Right lung (tissue), 10 donors: ENCODE measurements at places on chromosomes 11 and 22. TPM values are rescaled to one million over a fixed set of nuclear protein-coding genes. Genes with fewer than 3 reads are reported as not detected.

KCNK4 gene
- polyA plus RNA-seq, result not detected

GRCh38 chr22:41998361-41999261 lies at the start of gene WBP2NL:
TSS of gene WBP2NL (plus strand) at chr22:41998788. CDS start at chr22:41998819, 31 bp downstream.
- peak; percentile 71 for DNase-seq

MYEOV gene
- 0.36 TPM for polyA plus RNA-seq

- DNase-seq, result no peak
These were observed 29.4 kb downstream of the SHISA8 start for GRCh38 chr22:41885516-41885915.

SLC22A25 gene
- polyA plus RNA-seq, result 0.05 TPM

DNA sequence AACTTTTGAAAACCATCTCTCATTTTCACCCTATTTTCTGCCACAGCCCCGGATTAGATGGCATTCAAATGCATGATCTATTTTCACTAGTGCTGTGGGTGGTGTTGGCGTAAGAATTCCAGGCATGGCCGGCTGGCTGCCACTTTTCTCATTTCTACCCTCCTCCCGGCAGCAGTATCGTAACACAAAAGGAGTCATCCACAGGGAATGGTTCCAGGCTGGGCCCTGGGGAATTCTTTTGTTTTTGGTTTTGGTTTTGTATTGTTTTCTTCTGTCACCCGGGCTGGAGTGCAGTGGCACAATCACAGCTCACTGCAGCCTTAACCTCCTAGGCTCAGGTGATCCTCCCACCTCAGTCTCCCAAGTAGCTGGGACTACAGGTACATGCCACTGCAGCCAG lies 13.8 kb downstream of the JAML start:
- DNase-seq, result no peak

GRCh38 chr11:115506954-115507675 lies 2.9 kb upstream of the CADM1 start:
- peak; percentile 35 for DNase-seq

- DNase-seq, result no peak
These were observed 181.0 kb downstream of the INSC start for GRCh38 chr11:15295695-15296094.

DLG2 gene
- polyA plus RNA-seq, result 7.8 TPM

- no peak for DNase-seq
These were observed 21.7 kb downstream of the CAVIN3 start for GRCh38 chr11:6298605-6299004.

GRCh38 chr11:112583261-112583893 lies 322.7 kb upstream of the PLET1 start:
- no peak for DNase-seq

- DNase-seq, result no peak
These were observed 33.4 kb downstream of the PGR start for GRCh38 chr11:101096036-101096704.

KCNQ1 gene
- 8.5 TPM for polyA plus RNA-seq

GRCh38 chr11:45644981-45645889 lies 20.2 kb downstream of the CHST1 start:
- no peak for DNase-seq

DNA sequence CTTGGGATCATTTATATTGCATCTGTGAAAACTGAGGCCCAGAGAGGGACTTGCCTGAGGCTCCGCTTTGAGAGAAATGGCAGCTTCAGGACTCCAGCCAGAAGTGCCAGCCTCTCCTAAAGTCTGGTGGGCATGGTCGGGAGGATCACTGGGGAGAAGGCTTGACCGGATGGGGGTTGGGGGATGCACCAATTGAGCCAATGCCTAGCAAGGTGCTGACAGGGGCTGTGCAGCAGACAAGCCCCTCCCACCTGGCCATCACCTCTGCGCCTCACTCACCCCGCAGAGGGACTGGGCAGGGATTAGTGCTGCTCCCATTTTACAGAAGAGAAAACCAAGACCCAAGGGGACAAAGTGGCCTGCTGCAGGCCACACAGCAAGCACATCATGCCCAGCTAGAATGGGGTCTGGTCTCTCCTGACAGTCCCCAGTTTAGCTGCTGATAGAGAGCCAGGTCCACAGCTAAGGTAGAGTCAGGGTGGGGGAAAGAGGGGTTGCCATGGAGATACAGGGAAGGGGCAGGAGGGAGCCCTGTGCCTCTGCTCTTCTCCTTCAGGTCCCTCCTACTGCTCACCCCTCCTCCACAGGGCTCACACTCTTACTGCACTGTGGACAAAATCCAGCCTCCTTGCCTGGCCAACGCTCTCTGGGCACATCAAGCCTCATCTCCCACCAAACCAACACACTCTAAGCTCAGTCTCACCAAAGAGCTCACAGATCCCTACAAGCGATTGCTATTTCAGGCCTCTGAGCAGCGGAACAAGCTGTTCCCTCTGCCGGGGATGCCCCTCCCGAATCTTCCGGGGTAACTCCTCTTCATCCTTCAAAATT lies 29.5 kb downstream of the TEF start:
- DNase-seq, result no peak

FUT4 gene
- 8.1 TPM for polyA plus RNA-seq

- DNase-seq, result no peak
These were observed 7.3 kb upstream of the PES1 start for GRCh38 chr22:30598986-30599385.

DNA sequence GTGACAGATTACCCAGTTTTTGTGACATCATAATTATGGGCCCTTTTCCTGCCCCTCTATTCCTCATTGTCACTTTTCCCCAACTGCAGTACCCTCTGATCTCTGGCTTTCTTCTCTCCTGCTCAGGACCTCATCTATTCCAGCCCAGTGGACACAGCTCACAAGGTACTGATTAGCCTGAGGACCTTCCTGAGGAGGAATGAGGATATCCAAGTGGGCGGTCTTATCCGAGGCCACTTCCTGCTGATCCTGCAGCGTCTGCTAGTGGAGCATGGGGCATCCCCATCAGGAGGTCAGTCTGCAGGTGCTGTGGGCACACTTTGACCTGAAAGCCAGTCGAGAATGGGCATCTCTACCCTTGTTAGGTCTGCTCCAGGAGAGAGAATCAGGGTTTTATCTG lies 24.5 kb upstream of the CCDC134 start:
- DNase-seq, result no peak

LRRC75B gene
- 30.1 TPM for polyA plus RNA-seq

DNA sequence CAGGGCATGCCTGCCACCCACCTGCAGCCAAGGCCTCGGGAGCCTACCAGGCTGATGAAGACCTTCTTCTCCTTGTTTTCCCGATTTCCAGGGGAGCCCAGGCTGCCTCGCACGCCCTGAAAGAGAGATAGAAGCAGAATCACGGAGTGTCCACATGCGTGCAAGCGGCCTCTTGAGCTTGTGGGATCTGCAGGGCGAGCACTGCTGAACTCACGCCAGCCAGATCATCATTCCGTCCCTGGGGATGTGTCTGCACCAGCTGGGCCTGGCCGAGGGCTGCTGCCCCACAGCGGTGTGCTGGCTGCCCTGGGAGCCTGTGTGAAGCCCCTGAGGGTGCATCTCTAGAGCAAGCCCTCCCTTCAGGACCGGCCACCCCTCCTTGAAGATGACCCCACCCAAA lies 17.9 kb downstream of the USH1C start:
- no peak for DNase-seq

WNT11 gene
- 42.2 TPM for polyA plus RNA-seq

DNA sequence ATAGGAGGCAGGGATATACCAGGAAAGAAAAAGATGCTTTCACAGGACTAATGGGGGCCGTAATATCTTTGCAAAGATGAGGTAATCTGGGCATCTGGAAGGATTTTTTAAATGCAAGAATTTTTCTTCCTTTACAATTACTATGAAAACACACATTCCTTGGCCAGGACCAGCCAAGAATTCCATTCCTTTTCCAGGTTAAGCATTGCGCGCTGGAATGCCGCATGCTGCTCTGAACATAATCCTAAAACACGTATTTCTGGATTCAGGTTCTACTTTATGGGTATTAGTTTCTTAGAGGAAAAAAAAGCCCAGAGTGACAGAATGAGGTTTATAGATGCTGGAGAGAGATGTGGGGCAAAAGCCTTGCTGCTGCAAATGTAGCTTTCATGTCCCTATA lies 99.4 kb upstream of the SORL1-AS1 start:
- DNase-seq, result no peak

KLHL35 gene
- polyA plus RNA-seq, result 1.8 TPM

- DNase-seq, result peak; percentile 52
These were observed 42.2 kb upstream of the INCENP start for GRCh38 chr11:62081378-62082291.

- DNase-seq, result no peak
These were observed 44.1 kb upstream of the FSHB start for GRCh38 chr11:30186748-30187147.

- no peak for DNase-seq
These were observed 4.6 kb downstream of the FGF19 start for GRCh38 chr11:69699213-69699612.

DNA sequence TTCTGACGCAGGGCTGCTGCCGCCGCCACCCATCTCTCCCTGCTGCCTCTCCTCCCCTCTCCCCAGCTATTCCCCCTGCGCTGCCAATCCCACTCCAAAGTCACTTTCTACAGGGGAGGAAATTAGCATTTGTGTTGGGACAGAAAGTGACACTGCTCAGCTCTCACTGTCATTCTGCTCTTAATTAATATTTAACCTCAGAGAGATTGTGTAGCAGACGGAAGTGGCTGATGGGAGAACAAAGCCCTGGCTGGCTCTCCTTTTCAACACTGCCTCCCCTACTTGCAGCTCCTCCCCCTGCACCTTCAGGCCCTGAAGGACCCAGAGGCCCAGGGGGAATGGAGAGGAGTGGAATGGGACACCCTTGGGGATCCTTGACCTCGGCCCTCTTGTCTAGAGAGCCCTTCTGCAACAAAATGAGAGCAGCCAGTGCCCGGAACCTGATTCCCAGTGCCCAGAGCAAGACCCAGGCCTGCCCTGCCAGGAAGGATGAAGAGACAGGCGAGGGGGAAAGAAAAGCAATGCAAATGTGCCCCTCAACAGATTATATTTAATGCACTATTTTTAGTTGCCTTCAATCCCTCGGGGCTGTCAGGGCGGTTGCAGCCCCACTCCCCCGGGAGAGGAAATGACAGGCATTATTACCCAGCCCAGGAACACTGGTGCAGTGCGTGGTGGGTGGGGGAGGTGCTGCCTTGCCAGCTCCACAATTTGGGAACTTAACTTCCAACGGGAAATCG lies 14.6 kb upstream of the NRGN start:
- DNase-seq, result peak; percentile 60

GRCh38 chr11:80424012-80424695 lies 983.3 kb upstream of the TENM4 start:
- no peak for DNase-seq

DNA sequence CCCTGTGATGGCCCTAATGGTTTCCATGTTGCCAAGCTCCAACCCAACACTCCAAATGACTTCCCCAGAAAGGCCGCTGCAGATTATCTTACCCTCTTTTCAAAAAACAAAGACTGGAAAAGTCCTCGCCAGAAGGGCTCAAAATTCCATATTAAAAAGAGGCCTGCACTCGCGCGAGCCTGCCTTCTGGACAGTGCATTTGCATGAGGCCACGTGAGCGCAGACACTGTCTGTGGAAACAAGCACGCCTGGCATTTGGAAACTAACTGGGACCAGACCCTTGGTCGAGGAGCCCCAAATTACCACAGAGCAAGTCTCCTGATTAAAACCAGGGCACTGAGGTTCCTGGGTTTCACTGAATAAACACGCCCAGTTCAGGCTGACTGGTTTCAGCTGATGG lies 42.9 kb downstream of the ABTB2 start:
- DNase-seq, result no peak

DNA sequence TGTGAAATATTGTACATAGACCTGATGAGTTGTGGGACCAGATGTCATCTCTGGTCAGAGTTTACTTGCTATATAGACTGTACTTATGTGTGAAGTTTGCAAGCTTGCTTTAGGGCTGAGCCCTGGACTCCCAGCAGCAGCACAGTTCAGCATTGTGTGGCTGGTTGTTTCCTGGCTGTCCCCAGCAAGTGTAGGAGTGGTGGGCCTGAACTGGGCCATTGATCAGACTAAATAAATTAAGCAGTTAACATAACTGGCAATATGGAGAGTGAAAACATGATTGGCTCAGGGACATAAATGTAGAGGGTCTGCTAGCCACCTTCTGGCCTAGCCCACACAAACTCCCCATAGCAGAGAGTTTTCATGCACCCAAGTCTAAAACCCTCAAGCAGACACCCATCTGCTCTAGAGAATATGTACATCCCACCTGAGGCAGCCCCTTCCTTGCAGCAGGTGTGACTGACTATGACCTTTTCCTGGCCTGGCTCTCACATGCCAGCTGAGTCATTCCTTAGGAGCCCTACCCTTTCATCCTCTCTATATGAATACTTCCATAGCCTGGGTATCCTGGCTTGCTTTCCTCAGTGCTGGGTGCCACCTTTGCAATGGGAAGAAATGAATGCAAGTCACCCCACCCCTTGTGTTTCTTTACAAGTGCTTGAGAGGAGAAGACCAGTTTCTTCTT lies 12.3 kb downstream of the PIK3IP1 start:
- no peak for DNase-seq

DNA sequence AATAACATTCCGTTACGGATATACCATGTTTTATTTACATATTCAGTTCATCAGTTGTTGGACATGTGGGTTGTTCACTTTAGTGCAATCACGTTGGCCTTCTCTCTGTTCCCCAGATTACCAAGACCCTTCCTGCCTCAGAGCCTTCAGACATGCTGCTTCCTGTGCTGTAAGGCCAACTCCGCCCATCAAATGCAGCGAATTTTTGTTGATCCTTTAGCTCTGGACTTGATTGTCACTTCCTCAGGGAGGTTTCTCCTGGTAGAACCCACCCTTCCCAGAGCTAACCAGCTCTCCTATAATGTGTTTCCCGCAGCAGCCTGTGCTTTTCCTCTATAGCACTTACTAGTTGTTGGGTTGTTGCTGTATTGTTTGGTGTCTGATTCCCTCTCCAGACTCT lies 39.4 kb downstream of the SWAP70 start:
- no peak for DNase-seq

GRCh38 chr11:14308114-14308896 lies 50.7 kb downstream of the RRAS2 start:
- DNase-seq, result no peak

DNA sequence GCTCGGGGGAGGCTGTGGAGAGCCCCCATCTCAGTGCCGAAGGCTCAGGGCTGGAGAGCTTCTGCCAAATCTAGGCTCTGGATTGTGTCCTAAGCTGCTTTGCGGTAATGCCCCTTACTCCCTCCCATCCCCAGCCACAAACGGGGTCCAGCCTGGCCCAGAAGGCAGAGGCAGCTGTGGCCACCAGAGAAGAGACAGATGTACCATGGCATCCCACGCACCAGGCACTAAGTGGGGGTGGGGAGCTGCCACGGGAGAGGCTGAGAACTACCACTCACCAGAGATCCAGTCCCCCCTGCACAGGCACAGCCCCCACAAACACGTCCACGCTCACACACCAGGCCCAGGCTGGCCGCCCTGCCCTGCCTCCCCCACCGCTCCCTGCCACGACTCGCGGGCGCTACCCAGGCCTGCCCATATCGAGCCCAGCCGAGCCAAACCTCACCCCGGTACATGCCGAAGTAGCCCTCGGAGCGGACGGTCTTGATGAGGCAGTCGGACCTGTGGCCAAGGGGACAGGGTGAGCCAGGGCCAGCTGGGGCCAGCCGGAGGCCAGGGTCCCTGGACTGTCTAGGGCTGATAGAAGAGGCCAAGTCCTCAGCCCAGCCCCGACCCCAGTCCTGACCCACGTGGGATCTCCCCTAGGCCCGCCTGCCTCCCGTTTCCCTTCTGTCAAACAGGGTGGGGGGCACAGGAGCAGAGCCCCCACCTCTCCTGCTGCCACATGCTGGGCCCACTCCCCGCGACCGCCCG lies 3.9 kb downstream of the SLC25A22 start:
- no peak for DNase-seq
